HS-5 (cell line): ENCODE measurements at places on chromosomes 2 and 18.

- peak; percentile 83 for DNase-seq
Observed at GRCh38 chr2:174263997-174264396, 15.7 kb upstream of the OLA1 start.

DNA sequence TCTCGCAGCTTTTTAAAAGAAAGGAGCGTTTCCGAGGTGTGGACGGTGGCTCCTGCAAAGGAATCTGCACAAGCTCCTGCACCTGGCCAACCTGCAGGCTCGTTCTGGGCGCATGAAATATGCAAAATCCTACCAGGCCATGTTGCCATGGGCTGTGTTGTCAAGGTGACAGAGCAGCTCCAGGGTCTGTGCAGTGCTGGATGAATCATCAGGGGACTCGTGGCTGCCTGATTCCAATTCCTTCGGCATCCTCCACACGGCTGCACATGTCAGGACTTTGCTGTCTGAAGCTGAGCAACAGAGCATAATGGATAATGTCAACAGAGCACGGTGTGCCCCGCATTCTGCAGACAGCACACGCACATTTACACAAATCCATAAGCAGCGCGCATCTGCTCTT, 120.5 kb downstream of the EIPR1 start:
- no peak for DNase-seq

DNA sequence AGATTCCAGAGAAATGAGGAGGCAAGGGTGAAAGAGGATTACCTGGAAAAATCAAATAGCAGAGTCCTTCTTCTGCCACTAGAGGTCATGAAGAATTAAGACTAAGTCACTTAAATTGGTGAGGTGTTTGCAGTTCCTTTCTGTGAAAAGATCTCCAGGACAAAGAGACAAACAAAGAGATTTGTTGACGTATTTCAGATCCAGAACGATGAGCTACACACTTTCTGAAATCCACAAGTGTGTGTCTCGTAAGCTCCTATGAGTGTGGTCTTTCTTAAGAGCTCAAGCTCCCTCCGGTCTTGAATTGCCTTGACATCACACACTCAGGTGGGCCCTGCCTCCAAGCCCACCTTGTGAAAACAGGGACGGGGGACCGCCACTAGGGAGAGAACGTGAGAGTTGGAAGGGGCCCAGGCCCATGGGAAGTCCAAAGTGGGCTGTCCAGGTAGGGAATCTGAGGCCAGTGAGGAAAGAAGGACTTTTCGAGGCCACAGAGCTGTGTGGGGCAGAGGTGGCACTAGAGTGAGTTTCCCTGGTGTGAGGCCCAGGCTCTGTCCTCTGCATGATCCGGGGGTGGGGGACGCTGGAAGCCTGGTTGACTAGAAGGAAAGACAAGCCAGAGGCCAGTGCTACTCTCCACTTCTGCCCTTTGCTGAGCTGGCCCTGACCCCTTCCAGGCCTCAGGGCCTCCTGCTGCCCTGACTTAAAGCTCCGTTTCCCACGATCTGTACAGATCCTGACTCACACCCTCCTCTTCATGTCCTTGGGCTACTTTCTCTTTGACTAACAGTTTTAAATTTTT, 168.1 kb upstream of the NCK2 start:
- DNase-seq, result no peak

GRCh38 chr18:59610546-59611140, 86.6 kb downstream of the CCBE1 start:
- no peak for DNase-seq

DNA sequence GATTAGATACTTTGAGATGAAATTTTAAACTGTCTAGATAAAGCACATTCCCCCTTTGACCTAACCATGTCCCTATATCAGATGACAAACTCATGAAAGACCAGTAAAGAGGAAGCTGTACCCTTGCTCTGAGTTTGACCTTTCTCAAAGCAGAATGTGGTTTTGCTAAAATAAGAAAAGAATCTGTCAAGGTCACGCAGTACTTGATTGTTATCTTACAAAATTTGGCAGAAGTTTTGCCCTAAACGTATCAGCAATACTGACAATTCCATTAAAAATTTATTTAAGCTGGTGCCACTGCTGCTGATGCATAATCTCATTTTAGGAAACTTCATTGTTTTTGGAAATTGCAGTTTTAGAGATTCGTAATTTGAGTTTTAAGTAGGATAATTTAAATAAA, 31.2 kb upstream of the GALM start:
- no peak for DNase-seq

- no peak for DNase-seq
Observed at GRCh38 chr2:240568678-240569522, 616 bp downstream of the RNPEPL1 start.

DNA sequence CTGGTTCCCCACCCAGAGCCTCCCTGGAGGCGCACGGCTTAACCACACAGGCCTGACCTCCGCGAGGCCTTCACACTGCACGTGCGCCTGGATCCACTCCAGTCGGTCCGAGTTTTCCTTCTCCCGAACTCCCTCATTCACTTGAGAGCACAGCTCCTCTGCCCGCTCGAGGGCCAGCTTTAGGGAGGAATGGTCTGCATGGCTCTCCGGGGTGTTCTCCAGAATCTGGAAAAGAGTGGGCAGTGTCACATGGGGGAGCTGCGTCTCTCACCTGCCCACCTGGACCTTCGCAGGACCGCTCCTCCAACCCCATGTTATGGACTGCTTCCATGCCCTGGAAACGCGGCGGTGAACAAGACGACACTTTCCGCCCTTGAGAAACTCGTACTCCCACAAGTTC, 35.9 kb downstream of the FAM228A start:
- DNase-seq, result no peak

DNA sequence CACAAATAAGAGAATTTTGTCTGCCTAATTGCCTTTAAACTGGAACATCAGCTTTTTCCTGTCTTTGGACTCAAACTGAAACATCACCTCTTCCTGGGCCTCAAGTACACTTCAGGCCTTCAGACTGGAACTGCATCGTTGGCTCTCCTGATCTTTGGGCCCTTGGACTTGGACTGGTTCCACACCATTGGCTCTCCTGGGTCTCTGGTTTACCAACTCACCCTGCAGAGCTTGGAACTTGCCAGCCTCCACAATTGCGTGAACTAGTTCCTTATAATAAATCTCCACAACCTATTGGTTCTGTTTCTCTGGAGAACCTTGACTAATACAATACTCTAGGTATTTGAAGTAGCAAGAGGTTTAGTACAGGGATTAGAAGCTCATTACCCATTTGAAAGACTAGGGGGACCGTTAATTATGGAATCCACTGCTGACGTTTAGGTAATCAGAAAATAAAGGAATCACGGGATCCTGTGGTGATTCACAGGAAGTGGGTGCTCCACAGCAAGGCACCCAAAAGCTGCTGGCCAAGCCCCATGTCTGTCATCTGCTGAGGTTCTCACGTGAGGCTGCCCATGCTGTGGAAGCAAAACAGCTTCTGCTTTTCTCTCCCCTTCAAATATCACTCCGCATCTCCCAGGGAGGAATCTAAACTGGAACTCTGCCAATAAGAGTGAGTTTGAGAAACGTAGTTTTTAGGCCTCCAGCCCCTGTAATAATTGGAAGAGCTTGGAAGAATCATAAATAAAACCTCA, 20.0 kb upstream of the SGPP2 start:
- no peak for DNase-seq

GRCh38 chr2:30109856-30110255, 37.0 kb upstream of the YPEL5 start:
- DNase-seq, result no peak

GRCh38 chr2:86466306-86466705, 25.1 kb downstream of the KDM3A start:
- DNase-seq, result no peak

DNA sequence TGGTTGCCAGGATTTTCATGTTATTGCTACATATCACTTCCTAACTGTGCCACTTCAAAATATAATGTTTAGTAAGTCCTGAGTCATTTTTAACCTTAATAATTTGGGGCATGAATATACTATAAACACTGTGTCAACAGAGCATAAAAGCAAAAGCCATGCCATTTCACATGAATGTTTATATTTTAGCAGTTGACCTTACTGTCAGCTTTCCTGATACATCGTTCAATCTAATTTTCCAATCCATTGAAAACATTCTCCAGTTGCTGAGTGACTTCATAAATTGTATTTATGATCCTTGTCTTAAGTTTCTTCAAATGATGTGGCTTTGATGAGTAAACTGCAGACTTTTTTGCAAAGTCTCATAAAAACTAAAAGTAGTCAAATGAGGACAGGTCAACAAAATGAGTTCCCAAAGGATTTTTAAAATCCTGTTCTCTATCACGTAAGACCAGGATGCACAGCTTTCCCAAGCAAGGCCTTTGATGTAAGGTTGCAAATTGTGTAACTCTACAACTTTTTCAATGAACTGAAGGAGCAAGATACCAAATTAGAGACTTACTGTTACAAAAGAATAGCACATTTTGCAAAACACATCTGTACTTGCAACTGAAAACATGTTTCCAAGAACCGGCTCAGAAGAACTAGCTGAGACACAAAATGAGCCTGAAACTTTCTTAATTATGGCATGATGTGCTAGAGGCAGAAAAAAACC, 117.7 kb downstream of the SATB2 start:
- no peak for DNase-seq

DNA sequence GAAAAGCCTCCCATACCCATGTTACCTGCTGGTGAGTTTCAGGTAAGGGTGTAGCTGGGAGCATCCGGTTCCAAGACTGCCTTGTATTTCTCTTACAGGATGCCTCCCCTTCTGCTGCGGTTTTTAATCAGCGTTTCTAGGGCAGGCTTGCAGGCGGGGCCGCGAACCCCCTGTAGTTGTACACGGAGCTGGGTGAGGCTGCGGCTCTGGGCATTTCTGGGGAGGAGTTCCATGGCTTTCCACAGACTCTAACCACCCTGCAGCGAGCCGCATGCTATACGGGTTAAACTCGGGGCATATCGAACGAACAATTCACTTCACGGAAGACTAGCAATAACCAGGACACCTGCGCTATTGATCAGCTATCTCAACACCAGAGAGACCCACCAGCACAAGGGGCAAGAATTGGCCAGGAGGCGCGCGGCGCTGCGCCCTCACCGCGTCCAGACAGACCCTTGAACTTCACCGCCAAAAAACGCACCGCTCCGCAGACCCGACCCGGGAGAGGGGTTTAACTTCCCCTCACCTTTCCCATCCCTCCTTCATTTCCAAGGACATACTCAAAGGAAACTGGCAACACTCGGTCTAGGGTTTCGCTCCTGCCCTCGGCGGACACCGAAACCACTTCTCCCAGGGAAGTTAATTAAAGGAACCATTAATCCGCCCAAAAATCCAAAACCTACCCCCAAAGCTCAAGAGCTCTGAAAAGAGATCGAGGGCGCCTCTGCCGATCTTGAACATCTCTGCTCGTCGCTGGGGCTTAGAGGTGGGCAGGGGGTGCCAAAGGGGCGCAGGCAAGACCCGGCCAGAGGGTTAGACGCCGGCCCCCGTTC, 909 bp downstream of the TGFA start:
- no peak for DNase-seq

GRCh38 chr2:85549826-85550225, 10.9 kb downstream of the MAT2A start:
- DNase-seq, result peak; percentile 98

GRCh38 chr2:239246723-239247122, 154.1 kb downstream of the HDAC4 start:
- no peak for DNase-seq

GRCh38 chr2:196242131-196242620, 70.8 kb upstream of the STK17B start:
- DNase-seq, result no peak

DNA sequence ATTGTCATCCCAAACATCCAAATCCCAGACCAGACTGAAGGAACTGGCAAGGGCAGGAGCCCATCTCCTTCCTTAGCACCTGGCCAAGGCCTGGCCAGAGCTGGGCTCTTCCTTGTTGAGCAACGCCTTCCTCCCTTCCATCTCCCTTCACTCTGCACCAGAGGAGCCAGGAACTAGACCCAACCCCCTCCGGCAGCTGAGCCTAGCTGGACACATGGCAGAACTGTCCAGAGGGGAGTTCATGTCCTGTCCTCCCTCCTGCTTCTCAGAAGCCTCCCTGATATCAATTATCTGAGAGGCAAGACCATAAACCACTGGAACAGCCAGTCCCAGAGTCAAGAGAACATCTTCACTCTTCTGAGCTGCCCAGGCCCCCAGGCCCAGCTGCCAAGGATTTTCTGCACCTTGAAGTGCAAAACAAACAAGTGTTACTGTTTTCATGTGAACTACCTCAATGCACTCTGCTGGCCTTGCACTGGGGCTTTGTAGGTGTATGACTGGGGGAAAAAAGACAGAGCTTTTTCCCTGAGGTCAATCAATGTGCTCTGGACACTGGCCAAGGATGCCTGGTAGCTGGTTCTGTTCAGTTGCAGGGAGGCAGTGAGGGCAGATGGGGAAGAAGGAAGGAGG, 107.6 kb upstream of the MSH6 start:
- DNase-seq, result no peak

GRCh38 chr2:143600116-143600515, 470.9 kb downstream of the ARHGAP15 start:
- no peak for DNase-seq

- DNase-seq, result no peak
Observed at GRCh38 chr2:147913701-147914480, 69.1 kb downstream of the ACVR2A start.

- DNase-seq, result no peak
Observed at GRCh38 chr18:35803551-35803950, 168.9 kb upstream of the RMP24 start.

DNA sequence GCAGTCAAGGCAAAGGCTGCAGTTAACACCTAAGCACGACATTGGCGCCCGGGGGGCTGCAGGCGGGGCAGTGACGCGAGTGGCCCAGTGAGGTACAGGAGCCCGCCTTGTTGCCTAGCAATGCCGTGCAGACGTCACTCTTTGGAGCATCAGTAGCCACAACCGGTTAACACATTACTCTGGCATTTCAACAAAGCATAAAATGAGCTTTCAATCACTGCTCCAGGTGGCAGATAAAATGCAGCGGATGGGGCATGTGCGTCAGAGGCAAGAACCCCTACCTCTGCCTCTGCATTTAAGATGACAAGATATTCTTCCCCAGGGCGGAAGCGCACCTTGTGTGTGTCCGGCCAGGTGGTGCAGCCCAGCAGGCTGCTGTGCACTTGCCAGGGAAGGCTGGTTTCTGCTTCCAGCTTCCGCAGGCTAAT, 139.4 kb downstream of the MTCL1 start:
- DNase-seq, result no peak

DNA sequence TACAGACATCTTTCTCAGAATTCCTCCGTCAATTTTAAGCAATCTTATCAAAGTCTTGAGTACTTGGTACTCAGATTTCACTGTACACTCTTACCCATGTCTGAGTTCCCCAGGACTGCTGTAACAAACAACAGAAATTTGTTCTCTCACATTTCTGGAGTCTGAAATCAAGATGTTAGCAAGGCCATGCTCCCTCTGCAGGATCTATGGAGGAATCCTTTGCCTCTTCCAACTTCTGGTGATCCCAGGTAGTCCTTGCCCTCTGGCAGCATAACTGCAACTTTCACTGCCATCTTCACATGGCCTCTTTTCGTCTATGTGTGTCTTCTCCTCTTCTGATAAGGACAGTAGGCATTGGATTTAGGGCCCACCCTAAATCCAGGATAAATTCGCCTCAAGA, 17.1 kb upstream of the CACNB4 start:
- no peak for DNase-seq

DNA sequence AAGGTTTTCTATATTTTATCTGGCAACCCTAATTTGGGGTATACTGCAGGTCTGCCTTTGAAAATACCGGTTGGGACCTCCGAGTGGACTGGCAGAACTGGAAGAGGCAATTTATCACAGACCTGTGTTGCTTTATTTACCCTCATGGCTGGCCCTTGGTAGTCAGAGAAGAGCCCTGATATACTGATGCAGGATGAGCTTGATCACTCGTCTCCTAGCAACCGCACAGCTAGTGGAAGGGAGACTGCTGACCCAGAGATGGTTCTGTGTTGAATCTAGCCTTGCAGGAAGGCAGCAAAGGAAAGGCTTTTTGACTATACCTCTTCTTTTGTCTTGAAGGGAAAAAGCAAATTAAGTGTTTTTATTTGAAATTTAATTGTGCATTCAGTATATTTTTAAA, 154.7 kb downstream of the EML6 start:
- no peak for DNase-seq
